ENCODE measurements at places on chromosomes 2 and 18.

- no peak for DNase-seq
Measured at GRCh38 chr18:62702259-62702658, 13.1 kb upstream of the PHLPP1 start.

DNA sequence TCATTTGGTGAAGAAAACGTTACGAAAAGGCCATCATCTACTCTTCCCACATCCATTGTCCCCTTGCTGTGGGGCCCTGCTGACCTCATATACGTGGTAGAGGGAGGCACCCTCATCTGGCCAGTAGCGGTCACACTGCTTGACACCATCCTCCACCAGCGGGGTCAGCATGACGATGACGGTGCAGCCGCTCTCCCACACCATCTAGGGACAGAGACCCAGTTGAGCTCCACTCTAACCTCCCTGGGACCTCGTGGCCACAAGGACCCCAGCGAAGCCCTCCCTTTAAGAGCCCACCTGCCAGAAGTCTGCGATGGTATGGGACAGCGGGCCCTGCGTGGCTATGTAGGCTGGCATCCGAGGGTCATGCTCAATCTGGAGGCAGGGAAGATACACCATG lies 13.1 kb downstream of the PTPRN start:
- no peak for DNase-seq

GRCh38 chr2:48448274-48449061 lies 81.5 kb upstream of the STON1 start:
- peak; percentile 37 for DNase-seq

DNA sequence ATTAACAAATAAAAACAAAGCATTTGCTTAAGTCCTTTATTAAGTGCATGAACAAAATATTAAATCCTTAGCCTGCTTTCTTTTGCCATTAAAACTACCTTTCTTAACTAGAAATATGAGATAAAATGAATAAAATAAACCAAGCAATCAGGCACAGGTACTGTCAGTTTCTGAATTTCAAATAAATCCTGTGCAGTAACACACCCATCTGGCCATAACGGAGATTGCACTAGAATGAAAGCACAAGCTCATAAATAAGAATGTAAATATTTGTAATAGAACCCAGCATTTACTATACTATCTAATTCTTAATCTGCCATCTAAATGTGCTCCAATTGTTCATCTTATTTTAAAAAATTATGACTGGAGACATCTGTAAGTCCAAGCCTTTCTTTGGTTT lies 31.9 kb downstream of the PRKRA start:
- no peak for DNase-seq

GRCh38 chr2:188577231-188577630 lies 285.6 kb downstream of the GULP1 start:
- no peak for DNase-seq

- no peak for DNase-seq
Measured at GRCh38 chr2:177651833-177652232, 259.3 kb downstream of the AGPS start.

DNA sequence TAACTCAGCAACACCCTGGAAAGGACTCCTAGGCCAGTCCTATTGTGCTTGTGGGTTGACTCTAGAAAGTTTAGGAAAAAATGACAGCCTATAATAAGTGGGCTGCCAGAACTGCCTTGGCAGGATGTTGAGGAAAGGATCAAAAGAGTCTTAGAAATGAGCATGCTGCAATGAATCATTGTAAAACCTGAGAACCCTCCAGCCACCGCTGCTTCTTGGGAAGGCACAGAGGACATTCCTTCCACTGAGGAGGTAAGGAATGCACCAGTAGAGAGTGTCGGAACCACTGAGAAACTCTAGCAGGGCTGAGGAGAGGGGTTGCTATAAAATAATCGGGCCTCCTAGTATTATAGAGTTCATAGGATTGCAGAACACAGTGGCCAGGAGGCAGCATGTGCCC lies 146.7 kb upstream of the SMIM21 start:
- no peak for DNase-seq

DNA sequence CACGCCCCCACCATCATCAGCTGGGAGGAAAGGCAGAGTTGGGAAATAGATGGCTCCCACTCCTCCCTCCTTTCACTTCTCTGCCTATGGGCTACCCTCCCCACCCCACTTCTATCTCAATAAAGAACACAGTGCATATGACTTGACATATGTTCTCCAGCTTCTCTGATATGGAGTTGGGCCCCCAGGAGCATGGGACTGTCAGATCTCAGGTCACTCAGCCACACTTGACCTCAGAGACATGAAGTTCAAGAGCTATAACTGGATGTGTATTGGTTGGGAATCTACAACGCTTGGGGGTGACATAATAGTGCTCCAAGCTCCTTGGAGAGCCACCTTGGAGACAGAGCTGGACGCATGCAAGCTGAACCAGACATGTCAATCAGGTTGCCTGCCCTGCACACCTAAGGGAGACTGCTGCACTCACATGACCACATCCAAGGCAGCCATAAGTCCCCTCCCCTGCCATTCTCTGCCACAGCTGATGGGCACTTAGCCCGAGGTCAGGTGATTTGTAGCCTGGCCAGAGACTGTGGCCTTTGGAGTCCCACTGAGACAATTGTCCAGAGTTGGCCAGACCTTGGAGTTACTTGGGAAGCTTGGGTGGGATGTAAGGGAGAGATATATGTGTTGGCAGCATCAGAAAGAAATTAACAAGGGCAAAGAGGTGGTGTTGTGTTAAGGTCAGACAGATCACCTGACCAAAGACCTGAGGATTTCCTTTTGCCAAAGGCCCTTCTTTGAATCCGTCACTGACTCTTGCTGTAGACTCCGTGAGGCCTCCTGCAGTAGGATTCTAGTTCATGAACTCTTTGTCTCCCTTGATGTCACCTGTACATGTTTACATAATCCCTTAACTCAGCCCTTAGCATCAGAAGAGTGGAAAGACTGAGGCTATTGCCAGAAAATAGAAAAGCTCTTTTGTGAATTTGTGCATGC lies 3.7 kb downstream of the INHA start:
- no peak for DNase-seq

- peak; percentile 28 for DNase-seq
Measured at GRCh38 chr2:30252723-30253701, 21.7 kb downstream of the LBH start.

DNA sequence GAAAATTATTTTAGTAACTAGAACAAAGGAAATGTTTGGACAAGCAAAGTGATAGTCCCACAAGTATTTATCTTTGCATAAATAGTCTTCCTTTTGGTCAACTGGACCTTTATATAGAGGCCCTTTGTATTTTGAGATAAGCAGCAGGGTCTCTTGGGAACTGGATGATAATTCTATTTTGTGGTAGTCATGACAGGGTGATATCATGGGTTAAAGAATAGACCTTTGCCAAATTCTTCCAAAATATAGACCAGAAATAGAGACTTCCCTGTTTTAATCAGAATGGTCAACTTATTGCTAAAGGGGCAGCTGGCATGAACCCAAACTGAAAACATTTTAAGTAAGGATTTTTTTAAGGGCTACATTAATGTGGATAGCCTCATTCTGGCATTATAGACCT lies 10.5 kb downstream of the PLEK start:
- no peak for DNase-seq

DNA sequence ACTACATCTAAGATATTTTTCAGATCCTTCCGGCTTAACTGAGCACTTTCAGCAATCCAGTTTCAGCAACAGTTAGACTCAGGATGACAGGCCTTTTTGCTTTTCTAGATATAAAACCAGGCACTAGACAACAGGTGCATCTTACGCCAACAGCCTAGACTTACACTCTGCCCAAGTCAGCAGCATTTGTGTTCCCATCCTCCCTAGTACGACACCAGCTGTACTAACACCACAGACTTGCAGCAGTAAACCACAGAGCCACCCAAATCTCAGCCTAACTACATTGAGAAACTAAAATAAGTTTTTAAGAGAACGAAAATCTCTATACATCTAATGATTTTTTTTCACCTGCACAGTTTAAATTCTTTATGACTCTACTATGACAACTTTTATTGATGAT lies 89.9 kb upstream of the DNMT3A start:
- no peak for DNase-seq

- DNase-seq = no peak
Measured at GRCh38 chr2:232418466-232419244, 12.0 kb downstream of the ALPG start.

DNA sequence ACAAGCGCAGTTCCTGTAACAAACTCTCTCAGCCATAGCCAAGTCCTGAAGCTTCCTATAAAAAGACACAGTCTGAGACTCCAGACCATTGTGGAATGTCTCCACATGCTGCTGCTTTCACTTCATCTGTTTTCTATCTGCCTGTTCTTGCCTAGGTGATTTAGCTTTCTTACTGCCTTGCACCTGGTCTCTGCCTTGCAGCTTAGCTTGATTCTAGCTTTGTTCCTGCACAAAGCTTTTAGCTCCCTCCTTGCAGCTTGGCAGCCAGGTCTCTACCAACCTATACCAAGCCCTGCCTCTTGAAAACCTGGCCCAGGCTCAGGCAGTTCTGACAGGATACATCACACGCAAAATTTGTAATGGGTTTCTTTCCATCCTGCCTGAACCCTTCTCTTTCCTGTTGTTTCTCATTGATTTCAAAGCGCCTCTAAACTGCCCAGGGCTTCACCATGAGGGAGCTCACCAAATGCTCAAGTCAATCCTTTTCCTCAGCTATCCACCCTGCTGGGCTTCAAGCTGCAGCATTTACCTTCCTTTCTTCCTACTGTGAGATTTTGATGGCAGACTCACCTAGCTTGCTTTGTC lies 941.3 kb upstream of the NXPH2 start:
- DNase-seq = no peak

GRCh38 chr2:71945603-71945959 lies 202.1 kb downstream of the CYP26B1 start:
- no peak for DNase-seq

- DNase-seq = no peak
Measured at GRCh38 chr2:8541636-8542035, 140.2 kb upstream of the ID2 start.

GRCh38 chr2:63790491-63790890 lies 51.2 kb upstream of the UGP2 start:
- no peak for DNase-seq

GRCh38 chr18:36600548-36600947 lies 228.3 kb downstream of the TPGS2 start:
- DNase-seq = no peak

GRCh38 chr2:76478266-76479035 lies 767.7 kb upstream of the GCFC2 start:
- no peak for DNase-seq

GRCh38 chr2:236787885-236788284 lies 218.3 kb downstream of the ACKR3 start:
- DNase-seq = peak; percentile 5

- no peak for DNase-seq
Measured at GRCh38 chr18:51890762-51891161, 449.2 kb upstream of the DCC start.

DNA sequence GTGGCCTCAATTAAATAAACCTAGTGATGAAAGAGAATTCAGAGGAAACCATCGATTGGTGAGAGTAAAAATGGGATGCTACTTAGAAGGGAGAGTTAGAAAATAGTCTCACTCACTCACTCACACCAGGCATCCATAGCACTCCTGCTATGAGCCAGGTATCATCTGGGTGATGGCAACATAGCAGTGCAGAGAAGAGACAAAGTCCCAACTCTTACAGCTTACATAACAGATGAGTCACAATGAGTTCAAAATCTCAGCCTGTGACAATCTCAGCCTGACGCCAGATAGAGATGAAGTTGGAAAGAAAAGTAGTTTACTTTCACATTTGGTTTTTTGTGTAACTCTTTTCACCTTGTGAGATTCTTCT lies 55.4 kb upstream of the THOC1 start:
- no peak for DNase-seq

- DNase-seq = no peak
Measured at GRCh38 chr2:159982842-159983785, 79.3 kb downstream of the PLA2R1 start.

DNA sequence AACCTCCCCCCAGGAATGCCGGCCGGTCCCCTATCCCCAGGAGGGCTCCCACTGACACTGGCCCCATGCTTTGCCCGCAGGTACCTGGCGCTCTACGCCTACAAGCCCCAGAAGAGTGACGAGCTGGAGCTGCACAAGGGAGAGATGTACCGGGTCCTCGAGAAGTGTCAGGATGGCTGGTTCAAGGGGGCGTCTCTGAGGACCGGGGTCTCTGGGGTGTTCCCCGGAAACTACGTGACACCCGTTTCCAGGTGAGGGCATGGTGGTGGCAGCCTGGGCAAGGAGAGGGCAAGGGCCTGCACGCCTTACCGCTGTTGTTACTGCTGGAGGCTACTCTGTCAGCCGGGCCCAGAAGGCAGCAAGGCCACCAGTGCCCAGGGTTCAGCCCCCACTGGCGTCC lies 181.3 kb downstream of the SEPTIN10 start:
- DNase-seq = no peak

All from CD4-positive, alpha-beta T cell treated with Interleukin-10 for 1 hour (primary cell).